Prostate gland (tissue), 2 donors: ENCODE measurements at places on chromosomes 16 and 17. TPM values are rescaled to one million over a fixed set of nuclear protein-coding genes. Genes with fewer than 3 reads are reported as not detected.

GRCh38 chr17:62725791-62726249 lies 82.3 kb downstream of the MARCHF10 start:
- H3K4me3 ChIP-seq = no peak overlapping the region
- H3K27me3 ChIP-seq = no peaks in the 10 kb centered on the region
- DNase-seq = peak; percentile 69
- H3K27ac ChIP-seq = no peak overlapping the region

- no peak for DNase-seq
- no peaks in the 10 kb centered on the region for H3K4me1 ChIP-seq
- H3K36me3 ChIP-seq = no peaks in the 10 kb centered on the region
- no peaks in the 10 kb centered on the region for H3K27me3 ChIP-seq
Observed at GRCh38 chr16:80019395-80019794, 418.9 kb upstream of the MAF start.

GRCh38 chr16:54940279-54940604 lies 9.6 kb downstream of the IRX5 start:
- no peaks in the 10 kb centered on the region for H3K27me3 ChIP-seq
- no peak overlapping the region for H3K27ac ChIP-seq
- no peak for DNase-seq
- no peaks in the 10 kb centered on the region for H3K4me1 ChIP-seq

- H3K27me3 ChIP-seq = no peaks in the 10 kb centered on the region
- no peaks in the 10 kb centered on the region for H3K36me3 ChIP-seq
- H3K27ac ChIP-seq = no peak overlapping the region
- no peak for DNase-seq
Observed at GRCh38 chr16:81633147-81633619, 145.9 kb upstream of the PLCG2 start.

- no peak for DNase-seq
- H3K27me3 ChIP-seq = no peaks in the 10 kb centered on the region
- no peak overlapping the region for H3K4me3 ChIP-seq
- no peaks in the 10 kb centered on the region for H3K36me3 ChIP-seq
- H3K27ac ChIP-seq = no peak overlapping the region
- H3K4me1 ChIP-seq = no peaks in the 10 kb centered on the region
Observed at GRCh38 chr17:47686664-47687327, 7.2 kb upstream of the TBKBP1 start.

GRCh38 chr17:34464812-34465211 lies 101.8 kb upstream of the CCL1 start:
- no peaks in the 10 kb centered on the region for H3K36me3 ChIP-seq
- no peak overlapping the region for H3K4me3 ChIP-seq
- no peaks in the 10 kb centered on the region for H3K27me3 ChIP-seq
- H3K27ac ChIP-seq = no peak overlapping the region

GRCh38 chr16:25966172-25967097 lies 274.7 kb downstream of the HS3ST4 start:
- DNase-seq = no peak
- H3K4me1 ChIP-seq = no peaks in the 10 kb centered on the region
- no peak overlapping the region for H3K4me3 ChIP-seq
- no peaks in the 10 kb centered on the region for H3K27me3 ChIP-seq
- H3K27ac ChIP-seq = no peak overlapping the region

DNA sequence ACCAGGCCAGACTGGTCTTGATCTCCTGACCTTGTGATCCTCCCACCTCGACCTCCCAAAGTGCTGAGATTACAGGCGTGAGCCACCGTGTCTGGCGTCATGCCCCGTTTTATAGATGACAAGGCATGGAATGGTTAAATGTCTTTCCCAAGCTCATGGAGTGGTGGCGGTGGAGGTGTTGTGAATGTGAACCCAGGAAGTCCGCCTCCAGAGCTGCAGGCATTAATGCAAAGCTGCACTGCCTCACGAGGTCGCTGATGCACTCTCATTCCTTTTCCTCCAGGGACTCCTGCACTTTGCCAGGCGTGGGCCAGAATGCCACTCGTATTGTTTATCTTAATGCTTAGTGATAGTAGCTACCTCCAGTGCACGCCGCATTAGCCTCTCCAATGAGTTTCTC lies 149.6 kb downstream of the WWOX start:
- no peak for DNase-seq
- H3K27me3 ChIP-seq = no peaks in the 10 kb centered on the region
- H3K36me3 ChIP-seq = no peaks in the 10 kb centered on the region
- H3K4me3 ChIP-seq = no peak overlapping the region
- H3K4me1 ChIP-seq = no peaks in the 10 kb centered on the region
- H3K27ac ChIP-seq = no peak overlapping the region

GRCh38 chr17:12290207-12290606 lies 269.5 kb downstream of the MAP2K4 start:
- no peak overlapping the region for H3K27ac ChIP-seq
- no peaks in the 10 kb centered on the region for H3K36me3 ChIP-seq
- no peak for DNase-seq
- no peaks in the 10 kb centered on the region for H3K4me1 ChIP-seq
- no peaks in the 10 kb centered on the region for H3K27me3 ChIP-seq

DNA sequence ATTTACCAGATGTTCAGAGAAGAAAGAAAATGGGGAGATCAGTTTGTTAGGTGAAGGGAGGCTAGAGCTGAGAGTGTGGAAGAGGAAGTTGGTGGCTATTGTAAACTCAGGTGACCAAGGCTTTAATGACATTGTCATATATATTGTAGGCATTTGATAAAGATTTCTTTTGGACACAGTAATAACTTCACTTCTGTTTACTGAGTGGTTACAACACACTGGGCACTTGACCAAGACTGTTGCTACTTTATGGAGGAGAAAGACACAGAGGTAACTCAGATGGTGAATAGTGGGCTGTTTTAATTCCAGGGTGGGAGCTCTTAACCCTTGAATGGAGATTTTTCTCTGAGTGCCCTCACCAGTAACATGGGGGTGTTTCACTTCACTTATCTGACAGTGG lies 46.0 kb downstream of the TNRC6A start:
- H3K4me3 ChIP-seq = no peak overlapping the region
- no peaks in the 10 kb centered on the region for H3K36me3 ChIP-seq
- DNase-seq = peak; percentile 81
- peaks cover 3% of the 10 kb centered on the region for H3K4me1 ChIP-seq

GRCh38 chr17:73491648-73492047 lies 152.6 kb downstream of the SDK2 start:
- H3K27ac ChIP-seq = no peak overlapping the region
- H3K4me1 ChIP-seq = no peaks in the 10 kb centered on the region
- no peak for DNase-seq
- H3K36me3 ChIP-seq = no peaks in the 10 kb centered on the region

DNA sequence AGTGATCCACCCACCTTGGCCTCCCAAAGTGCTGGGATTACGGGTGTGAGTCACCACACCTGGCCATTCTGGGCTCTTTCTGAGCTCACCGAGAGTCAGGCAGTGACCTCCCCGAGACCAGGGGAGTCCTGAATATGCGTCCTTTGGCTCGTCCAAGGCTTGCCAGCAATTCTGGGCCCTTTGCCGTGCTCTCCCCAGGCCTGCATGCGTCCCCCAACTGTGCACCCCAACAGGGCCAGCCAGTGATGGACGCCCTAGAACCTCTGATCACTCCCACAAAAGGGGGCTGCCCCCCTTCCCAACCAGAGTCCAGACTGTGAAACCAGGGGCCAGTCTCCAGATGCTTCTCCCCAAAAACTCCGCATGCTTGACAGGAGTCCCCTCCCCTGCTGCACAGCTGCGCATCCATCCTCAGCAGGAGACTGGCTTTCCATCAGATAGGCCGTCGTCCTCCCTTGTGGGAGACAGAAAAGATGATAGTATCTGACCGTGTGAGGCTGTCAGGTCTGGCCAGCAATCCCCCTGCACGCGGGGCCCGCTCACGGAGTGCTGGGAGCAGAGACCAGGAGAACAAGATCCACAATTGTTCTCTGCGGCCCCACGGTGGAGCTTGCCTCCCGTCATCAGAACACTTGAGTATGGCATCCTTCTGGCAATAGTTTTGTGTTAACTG lies 15.5 kb downstream of the HS3ST6 start:
- no peak for DNase-seq
- no peaks in the 10 kb centered on the region for H3K27me3 ChIP-seq
- H3K4me1 ChIP-seq = no peaks in the 10 kb centered on the region
- H3K4me3 ChIP-seq = no peak overlapping the region

GRCh38 chr17:77096570-77097214 lies 44.1 kb upstream of the SEC14L1 start:
- H3K4me1 ChIP-seq = no peaks in the 10 kb centered on the region
- no peaks in the 10 kb centered on the region for H3K27me3 ChIP-seq
- no peaks in the 10 kb centered on the region for H3K36me3 ChIP-seq
- no peak overlapping the region for H3K4me3 ChIP-seq

DNA sequence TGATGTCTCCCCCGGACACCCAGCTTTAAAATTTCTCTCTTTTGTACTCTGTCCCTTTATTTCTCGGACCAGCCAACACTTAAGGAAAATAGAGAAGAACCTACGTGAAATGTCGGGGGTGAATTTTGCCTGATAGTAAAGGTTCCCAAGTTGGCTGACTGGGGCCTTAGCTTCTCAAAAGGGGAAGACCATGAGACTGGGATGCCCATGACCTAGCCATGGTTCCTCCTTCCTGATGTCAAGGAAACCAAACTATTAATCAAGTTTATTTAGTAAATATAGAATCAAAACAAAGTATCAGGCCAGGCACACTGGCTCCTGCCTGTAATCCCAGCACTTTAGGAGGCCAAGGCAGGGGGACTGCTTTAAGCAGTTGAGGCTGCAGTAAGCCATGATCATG lies 2.4 kb upstream of the EIF1 start:
- no peak overlapping the region for H3K4me3 ChIP-seq
- H3K27ac ChIP-seq = no peak overlapping the region
- peaks cover 10% of the 10 kb centered on the region for H3K36me3 ChIP-seq
- H3K27me3 ChIP-seq = no peaks in the 10 kb centered on the region
- DNase-seq = no peak
- no peaks in the 10 kb centered on the region for H3K4me1 ChIP-seq

GRCh38 chr16:29745121-29745852 lies 503 bp downstream of the C16orf54 start:
- H3K4me1 ChIP-seq = peaks cover 20% of the 10 kb centered on the region
- H3K36me3 ChIP-seq = no peaks in the 10 kb centered on the region
- no peaks in the 10 kb centered on the region for H3K27me3 ChIP-seq
- no peak overlapping the region for H3K27ac ChIP-seq
- no peak for DNase-seq
- peak overlapping the region; percentile 14 for H3K4me3 ChIP-seq

DNA sequence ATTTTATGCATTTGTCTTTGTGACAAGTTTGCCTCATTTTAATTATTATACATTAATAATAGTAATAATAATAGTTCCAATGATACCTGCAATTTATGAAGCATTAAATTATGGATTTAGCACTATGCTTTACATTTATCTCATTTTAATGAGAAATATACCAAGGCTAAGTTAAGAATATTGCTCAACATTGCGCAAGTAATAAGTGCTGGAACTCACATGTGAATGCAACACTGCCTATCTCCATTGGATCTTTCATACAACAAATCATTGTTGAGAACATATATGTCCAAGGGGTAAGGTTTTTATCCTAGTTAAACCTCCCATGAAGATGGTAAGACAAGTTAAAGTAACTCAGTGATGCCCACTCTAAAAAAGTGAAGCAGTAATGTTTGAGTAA lies 703.7 kb upstream of the SOX9 start:
- H3K4me1 ChIP-seq = no peaks in the 10 kb centered on the region

DNA sequence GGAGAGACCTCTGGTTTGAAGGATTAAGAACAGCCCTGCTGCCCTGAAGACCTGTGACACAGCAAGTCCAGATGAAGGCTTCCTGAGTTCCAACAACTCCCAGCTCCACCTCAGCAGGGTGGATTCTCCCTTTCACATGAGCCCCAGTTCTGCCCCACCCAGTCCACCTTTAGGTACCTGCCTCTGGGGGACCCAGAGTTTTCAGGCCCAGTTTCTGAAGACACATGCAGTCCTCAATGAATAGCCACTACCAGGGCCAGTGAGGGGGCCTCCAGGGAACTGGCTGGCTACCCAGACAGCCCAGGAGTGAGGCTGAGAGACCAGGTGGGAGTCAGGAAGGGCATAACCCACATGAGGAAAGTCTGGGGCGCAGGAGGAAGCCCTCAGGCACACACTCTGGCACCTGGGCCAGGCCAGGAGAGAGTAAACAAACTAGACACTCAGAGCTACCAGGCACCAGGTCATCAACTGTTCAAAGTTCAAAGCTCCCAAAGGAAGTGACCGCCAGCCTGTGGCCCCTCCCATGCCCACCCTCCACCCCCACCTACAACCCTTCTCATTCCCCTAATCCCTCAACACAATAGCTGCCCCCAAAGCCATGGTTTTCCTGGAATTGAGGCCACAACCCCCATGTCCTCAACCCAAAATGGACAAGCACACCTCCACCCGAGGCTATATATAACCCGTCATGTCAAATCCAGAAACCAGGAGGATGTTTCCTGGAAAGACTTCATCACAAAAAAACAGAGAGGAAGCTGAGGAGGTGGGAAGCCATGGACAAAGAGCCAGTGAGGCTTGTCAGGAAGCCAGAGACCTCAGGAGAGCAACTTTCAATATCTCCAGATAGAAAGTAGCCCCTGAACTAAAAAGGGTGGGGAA lies 2.1 kb downstream of the MYO18A start:
- no peak for DNase-seq
- peaks cover 10% of the 10 kb centered on the region for H3K4me1 ChIP-seq
- no peak overlapping the region for H3K4me3 ChIP-seq

GRCh38 chr16:67883872-67884261 lies 818 bp upstream of the NRN1L start:
- H3K27ac ChIP-seq = peak overlapping the region; percentile 59
- peaks cover 7% of the 10 kb centered on the region for H3K4me1 ChIP-seq
- DNase-seq = peak; percentile 62
- no peak overlapping the region for H3K4me3 ChIP-seq

DNA sequence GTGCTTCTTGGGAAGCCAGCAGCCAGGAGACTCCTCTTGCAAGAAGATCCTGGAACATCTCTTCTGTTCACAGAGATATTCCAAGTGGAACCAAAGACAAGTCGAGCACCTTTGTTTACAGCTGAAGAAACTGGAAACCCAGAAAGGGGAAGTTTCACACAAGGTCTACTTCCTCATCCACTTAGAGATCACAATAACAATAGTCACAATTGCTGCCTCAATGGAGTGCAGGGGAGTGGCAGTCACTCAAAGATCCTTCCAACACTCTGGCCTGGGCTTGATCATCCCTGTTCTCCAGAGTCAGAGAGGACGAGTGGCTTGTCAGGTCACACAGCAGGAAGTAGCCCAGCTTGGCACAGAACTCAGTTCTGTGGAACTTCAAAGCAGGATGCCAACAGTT lies 46.9 kb upstream of the SIAH1 start:
- no peak overlapping the region for H3K27ac ChIP-seq
- DNase-seq = no peak
- H3K36me3 ChIP-seq = no peaks in the 10 kb centered on the region
- H3K4me1 ChIP-seq = no peaks in the 10 kb centered on the region

- H3K36me3 ChIP-seq = no peaks in the 10 kb centered on the region
- H3K27me3 ChIP-seq = no peaks in the 10 kb centered on the region
- H3K4me1 ChIP-seq = peaks cover 11% of the 10 kb centered on the region
- no peak overlapping the region for H3K4me3 ChIP-seq
- no peak overlapping the region for H3K27ac ChIP-seq
Observed at GRCh38 chr16:2981177-2981898, 1.1 kb upstream of the PKMYT1 start.

The OTOP2 gene
- total RNA-seq = 0.85 TPM

The KATNB1 gene
- 22.7 TPM for total RNA-seq

The CALB2 gene
- total RNA-seq = 2.4 TPM

The ITGAD gene
- total RNA-seq = not detected

The CCL4 gene
- total RNA-seq = 0.57 TPM

The MEIOC gene
- 21.8 TPM for total RNA-seq

The ASIC2 gene
- not detected for total RNA-seq

The STRADA gene
- 15.7 TPM for total RNA-seq

The FN3K gene
- 32.2 TPM for total RNA-seq

The RAB37 gene
- total RNA-seq = 2.2 TPM
